ENCODE measurements at places on chromosomes 7 and 10. TPM values are rescaled to one million over a fixed set of nuclear protein-coding genes. Genes with fewer than 3 reads are reported as not detected.

DNA sequence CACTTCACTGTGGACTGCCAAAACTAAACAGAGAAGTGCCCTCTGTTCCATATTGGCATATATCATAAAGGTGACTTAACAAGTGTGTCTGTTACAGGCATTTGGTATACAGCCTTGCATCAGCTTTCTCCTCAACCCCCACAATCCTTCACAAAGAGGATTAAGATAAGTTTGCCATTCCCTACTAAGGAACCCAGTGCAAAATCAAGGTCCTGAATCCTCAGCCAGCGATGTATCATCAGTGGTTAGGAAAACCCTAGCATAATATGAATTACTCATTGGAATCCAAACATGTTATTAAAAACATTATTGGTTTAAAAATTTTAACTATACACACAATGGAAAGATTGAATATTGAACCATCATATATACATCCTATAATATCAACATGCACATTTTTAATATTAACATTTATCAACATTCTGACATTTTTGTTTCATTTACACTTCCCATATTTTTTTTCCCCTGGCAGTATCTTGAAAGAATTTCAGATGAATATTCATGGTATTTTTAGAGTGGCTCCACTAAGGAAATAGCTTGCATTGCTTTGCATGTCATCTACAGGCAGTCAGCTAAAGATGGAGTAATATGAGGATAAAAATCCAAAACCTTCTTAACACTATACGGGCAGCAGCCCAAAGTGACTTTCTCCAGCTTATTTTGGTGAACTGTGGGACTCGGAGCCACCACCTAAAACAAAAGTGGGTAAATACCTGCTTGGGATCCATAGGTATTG is 215.6 kb upstream of the CHRM2 start:
- no peak for DNase-seq

DNA sequence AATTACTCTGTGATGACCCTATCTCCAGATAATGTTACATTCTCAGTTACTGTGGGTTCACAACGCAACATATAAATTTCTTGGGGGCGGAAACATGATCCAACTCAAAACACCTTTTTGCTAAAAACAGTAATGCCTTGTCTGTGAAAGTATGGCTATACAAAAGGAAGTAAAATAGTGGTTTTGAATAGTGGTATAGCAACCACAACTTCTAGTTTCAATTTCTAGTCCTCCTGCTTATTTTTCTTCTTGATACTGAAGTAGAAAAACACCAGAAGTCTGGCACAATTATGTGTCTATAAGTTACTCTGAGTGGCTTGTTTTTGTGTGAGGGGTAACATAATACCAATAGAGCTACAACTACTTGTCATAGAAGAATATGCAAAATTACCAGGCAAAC is 21.5 kb upstream of the ZNF800 start:
- DNase-seq = no peak

GRCh38 chr10:17092986-17093803 is 36.4 kb downstream of the CUBN start:
- DNase-seq = no peak

- DNase-seq = no peak
Observed at GRCh38 chr10:61605221-61605620, 57.5 kb upstream of the CABCOCO1 start.

- DNase-seq = peak; percentile 61
Observed at GRCh38 chr7:27151931-27152815, at the start of gene HOXA3. TSS of gene HOXA3 (minus strand) at chr7:27152583. CDS start at chr7:27110640, 41,943 bp downstream.

DNA sequence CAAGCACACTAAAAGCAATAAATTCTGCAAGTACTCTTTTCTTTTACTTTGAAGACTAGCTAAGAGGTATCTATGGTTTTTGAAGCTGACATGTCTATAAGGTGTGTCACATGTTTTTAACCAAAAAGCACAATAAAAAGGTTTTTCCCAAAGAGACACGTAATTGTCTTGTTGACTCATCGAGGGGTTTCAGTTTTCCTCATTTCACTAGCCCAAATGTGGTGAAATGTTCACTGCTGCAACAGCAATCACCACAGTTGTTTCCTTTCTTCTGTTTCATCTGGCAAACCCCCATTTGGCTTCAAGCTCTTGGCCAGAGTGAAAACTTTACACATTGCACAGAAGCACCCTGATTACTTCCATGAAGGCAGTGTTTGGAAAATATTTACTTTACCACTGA is 3.8 kb upstream of the HOXA4 start:
- no peak for DNase-seq

DNA sequence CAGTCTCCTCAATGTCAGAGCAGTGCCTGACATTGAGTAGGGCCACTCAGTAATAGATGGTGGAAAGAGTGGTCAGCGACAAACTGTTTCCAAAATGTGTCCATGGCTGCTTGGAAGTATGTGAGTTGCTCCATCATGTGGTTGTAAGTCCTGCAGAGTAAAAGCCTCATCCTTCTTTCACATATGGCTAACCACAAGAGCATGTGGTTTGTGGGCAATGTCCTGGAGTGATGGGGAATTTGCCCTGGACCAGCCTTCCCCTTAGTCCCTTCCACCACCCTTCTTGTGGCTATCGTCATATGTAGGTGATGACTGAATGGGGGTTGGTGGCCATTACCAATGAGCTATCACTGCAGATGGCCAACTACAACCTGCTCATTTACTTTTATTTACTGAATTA is 33.0 kb upstream of the PLXNA4 start:
- no peak for DNase-seq

- peak; percentile 95 for DNase-seq
Observed at GRCh38 chr7:102063690-102064180, 222.9 kb upstream of the SH2B2 start.

DNA sequence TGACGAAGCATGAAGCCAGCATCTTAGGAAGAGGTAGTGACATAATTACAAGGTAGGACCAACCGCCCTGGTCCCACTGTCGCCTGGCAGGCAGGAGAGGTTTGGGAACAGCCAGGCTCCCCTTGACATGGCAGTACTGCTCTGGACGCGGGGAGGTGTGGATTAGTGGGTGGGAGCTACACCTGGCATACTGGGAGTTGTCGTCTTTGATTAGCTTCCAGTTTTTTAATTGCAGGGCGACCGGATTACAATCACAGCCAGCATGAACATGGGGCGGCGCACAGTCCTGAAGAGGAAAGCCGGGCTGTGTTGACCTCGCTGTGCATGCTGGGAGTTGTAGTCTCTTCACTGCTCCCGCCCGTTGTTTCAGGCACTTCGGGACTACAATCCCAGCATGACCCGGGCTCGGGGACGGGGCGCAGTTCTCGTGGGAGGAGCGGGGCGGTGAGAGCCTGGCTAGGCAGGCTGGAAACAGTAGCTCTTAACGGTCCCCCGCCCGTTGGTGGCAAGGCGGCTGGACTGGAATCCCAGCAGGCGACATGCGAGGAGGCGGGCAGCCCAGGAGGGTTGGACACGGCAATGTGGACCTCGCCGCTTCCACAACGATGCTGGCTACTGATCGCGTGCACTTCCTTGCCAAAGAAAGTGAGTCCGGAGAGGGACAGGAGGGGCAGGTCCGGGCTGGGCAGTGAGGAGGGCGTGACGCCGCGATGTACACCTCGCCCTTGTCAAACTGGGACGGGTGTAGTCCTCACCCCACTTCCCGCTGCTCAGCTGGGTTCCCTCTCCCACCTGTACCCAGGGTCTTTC is 98.0 kb upstream of the ZNF722 start:
- no peak for DNase-seq

The OPN4 gene
- total RNA-seq = not detected

DNA sequence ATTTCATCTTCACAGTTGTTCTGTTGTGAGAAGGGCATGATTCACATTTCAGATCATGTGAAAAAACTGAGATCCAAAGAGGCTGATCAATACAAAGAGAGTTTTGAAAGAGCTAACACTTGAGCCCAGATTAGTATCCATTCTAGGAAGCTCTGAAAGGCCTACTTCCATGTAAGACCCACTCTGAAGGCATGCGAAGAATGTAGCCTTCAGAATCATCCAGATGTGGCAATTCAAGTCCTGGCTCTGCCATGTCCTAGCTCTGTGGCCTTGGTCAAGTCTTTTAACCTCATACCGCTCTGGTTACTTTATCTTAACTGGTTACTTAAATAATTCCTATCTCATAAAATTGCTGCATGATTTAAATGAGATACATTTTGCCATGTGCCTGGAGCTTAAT is 111.1 kb downstream of the FZD1 start:
- DNase-seq = no peak

- no peak for DNase-seq
Observed at GRCh38 chr10:44051091-44051490, 333.8 kb downstream of the CXCL12 start.

The PRKAR2B gene
- total RNA-seq = 10.2 TPM

GRCh38 chr10:48239618-48240017 is 34.9 kb downstream of the FRMPD2 start:
- no peak for DNase-seq

GRCh38 chr10:52514481-52514880 is 200.4 kb downstream of the DKK1 start:
- DNase-seq = no peak

The TMEM273 gene
- total RNA-seq = not detected

GRCh38 chr7:4297918-4298219 is 384.2 kb upstream of the FOXK1 start:
- DNase-seq = peak; percentile 10

- DNase-seq = no peak
Observed at GRCh38 chr7:98202367-98203195, 8.7 kb upstream of the BHLHA15 start.

All from endodermal cell (in vitro differentiated cells).